Uterus (tissue), 4 donors: ENCODE measurements at places on chromosomes 7 and 10. TPM values are rescaled to one million over a fixed set of nuclear protein-coding genes. Genes with fewer than 3 reads are reported as not detected.
A peak's percentile ranks its signal among the peaks of the same experiment; 100 is the strongest.

The CUTC gene
- total RNA-seq = 23.4 TPM

The CACNA2D1 gene
- 47.4 TPM for total RNA-seq

The SEMA3D gene
- 31.0 TPM for total RNA-seq

DNA sequence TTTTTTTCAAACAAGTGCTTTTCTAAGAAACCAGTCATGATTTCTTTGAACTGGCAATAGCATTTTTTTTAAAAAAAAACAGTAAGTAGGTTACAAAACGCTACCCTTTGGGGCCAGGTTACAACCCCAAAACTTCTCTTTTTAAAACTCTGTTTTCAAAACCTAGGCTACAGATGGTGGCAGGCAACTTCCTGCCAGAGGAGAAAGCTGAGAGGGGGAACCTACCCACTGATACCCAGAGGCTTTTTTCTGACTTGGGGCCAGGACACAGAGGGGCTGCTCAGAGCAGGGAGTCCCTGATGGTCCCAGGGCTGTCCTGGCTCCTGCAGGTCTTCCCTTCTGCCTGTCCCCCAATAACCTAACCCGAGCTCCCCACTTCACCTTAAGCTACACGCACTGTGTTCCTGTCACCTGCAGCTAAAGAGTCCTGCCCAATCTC, 6.9 kb downstream of the STN1 start:
- no peak overlapping the region for H3K4me3 ChIP-seq
- H3K36me3 ChIP-seq = no peaks in the 10 kb centered on the region
- DNase-seq = no peak
- no peaks in the 10 kb centered on the region for H3K4me1 ChIP-seq

DNA sequence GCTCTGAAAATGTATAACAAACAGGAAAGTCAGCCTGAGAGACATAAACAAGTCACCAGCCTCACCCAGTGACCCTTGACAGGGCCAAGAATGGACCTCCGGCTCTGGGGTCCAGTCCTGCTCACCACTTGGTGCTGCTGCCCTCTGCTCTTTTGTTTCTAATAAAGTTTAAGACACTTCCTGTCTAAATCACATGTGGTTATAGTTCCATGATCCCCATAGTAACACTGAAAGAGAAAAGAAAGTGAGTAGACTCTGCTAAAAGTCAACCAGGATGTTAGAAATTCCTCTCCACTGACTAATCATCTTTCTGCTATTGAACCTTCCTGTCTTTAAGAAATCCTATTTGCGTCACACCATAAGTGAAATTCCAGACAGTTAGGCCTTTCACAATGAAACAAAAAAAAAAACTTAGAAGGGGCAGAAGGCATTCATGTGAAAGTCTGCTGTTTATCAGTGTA, 179.2 kb upstream of the BET1 start:
- H3K27ac ChIP-seq = peak overlapping the region; percentile 56
- H3K4me3 ChIP-seq = no peak overlapping the region
- no peaks in the 10 kb centered on the region for H3K4me1 ChIP-seq
- no peaks in the 10 kb centered on the region for H3K27me3 ChIP-seq

- H3K36me3 ChIP-seq = no peaks in the 10 kb centered on the region
- peaks cover 88% of the 10 kb centered on the region for H3K27me3 ChIP-seq
- no peak within 1 kb of the TSS for H3K27ac ChIP-seq
- H3K4me3 ChIP-seq = no peak within 1 kb of the TSS
These were observed at the start of gene FEZF1 for GRCh38 chr7:122304319-122304975. FEZF1 (minus strand) TSS chr7:122304750; CDS start chr7:122304437, 313 bp downstream.

- no peak for DNase-seq
- H3K36me3 ChIP-seq = no peaks in the 10 kb centered on the region
- H3K4me1 ChIP-seq = no peaks in the 10 kb centered on the region
- no peak overlapping the region for H3K27ac ChIP-seq
- H3K27me3 ChIP-seq = no peaks in the 10 kb centered on the region
These were observed 8.1 kb downstream of the DNAH11 start for GRCh38 chr7:21550821-21551531.

DNA sequence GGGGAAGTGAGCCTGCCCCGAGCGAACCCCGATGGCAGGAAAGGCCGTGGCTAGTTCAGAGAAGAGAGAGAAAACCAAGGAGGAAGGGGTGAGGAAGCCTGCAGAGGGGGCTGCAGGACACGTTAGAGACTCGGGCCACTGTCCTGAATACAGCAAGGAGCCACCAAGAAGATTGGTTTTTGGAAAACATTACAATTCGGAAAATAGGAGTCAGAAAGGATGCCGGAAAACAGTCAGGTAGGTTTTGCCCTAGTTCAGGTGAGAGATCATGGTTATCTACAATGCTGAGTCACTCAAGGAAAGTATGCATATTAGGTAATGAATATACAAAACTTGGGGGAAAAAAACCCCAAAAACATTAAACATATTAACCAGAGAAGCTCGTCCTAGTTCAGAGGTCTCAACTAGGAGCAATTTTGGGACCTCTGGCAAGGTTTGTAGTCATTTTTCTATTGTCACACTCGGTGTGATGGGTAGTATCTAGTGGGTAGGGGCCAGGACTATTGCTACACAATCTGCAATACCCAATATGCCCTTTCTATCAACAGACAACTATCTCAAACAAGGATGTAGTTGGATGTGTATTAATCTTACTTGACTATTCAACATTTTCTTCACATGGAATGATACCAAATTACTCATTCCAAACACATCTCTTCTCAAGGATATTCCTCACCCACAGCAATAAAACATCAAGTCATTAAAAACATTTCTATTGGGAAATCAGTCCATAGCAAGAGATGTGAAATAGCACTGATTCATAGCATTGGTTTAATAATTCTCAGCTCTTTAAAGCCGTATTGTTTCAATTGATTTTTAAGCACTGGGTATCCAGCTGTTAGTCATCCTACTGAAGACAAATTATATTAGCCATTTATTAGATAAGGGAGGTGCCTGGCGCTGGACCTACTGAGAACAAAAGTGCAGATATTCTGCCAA, 74.4 kb upstream of the RSU1 start:
- H3K27me3 ChIP-seq = no peaks in the 10 kb centered on the region
- peak overlapping the region; percentile 59 for H3K27ac ChIP-seq
- no peak overlapping the region for H3K4me3 ChIP-seq
- peak; percentile 67 for DNase-seq
- H3K36me3 ChIP-seq = no peaks in the 10 kb centered on the region
- no peaks in the 10 kb centered on the region for H3K4me1 ChIP-seq

DNA sequence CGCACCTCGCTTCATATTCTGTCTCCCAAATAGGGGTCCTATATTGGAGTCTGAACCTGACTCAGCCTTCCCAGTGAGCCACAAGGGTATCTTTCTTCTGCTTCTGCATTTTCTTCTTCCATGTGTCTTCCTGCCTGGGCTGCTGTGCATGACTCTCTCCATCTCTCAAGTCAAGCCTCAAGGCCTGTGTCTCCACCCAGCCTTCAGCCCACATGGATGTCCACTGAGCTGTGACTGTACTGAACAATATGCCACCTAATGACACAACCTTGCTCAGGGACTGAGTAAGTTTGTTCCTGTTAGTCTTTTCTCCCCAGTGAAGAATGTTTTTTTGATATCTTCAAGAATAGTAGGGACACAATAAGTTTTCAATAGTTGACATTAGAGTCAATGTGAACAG, 162.7 kb upstream of the TBX20 start:
- H3K27ac ChIP-seq = no peak overlapping the region
- H3K4me3 ChIP-seq = no peak overlapping the region
- no peaks in the 10 kb centered on the region for H3K36me3 ChIP-seq
- DNase-seq = no peak

DNA sequence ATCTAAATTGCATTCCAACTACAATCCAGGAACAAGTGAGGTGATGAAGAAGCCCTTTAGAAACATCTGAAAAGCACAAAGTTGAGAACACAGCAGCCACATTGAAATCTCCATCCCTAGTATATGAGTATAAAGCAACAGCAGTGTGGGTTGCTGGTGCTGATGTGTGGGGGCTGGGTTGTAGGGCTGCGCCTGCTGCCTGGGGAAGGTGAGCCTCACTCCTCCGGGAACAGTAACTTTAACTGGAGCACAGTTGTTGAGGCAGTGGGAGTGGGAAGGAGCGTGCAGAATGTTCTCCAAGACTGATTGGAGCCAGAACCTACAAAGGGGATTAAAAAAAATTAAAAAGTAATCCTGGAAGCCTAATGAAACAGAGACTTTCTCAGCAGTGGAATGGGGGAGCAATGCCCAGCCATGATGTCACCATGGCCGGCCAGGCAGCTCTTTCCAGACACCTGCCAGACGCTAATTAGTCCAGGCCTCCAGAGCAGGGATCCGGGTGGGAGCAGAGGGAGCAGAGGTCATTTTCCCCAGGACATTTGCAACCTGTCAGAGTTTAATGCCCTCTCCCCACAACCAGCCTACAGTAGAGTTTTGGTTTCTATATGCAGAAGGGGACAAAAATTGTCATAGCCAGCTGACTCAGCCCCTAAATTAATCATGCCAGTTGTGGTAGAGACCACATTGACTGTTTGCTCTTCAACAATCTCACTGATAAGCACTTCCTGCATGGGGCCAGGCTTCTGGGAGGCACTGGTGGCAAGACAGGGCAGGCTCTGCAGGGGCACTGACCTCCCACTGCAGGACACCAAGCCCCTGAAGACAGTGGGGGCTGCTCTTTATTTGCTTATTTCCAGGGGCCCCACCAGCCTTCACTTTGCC, 133.0 kb upstream of the ZNF32 start:
- H3K27ac ChIP-seq = no peak overlapping the region
- H3K27me3 ChIP-seq = no peaks in the 10 kb centered on the region
- no peaks in the 10 kb centered on the region for H3K36me3 ChIP-seq
- H3K4me3 ChIP-seq = no peak overlapping the region

- H3K27ac ChIP-seq = no peak overlapping the region
- H3K4me1 ChIP-seq = no peaks in the 10 kb centered on the region
- DNase-seq = no peak
- no peaks in the 10 kb centered on the region for H3K36me3 ChIP-seq
These were observed 18.3 kb downstream of the VWDE start for GRCh38 chr7:12385364-12385786.

DNA sequence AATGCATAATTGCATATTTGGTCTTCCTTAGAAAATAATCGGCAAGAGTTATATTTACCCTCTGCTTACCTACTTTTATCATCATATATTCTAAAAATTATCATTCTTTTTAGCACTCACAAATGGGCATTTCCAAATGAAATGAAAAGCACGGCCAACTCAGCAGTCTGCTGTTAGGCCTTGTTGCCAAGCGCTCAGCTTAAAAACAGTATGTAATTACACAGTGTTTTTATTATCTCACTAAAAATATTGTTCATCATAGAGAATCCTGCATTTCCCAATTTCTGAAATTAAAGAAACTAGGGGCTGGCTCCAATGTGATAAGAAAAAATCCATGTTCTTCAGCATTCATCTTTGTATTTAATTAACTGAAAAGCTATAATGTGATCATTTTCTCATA, 391.7 kb upstream of the ADARB2 start:
- no peak overlapping the region for H3K4me3 ChIP-seq
- no peaks in the 10 kb centered on the region for H3K27me3 ChIP-seq
- no peak overlapping the region for H3K27ac ChIP-seq
- H3K4me1 ChIP-seq = no peaks in the 10 kb centered on the region

GRCh38 chr10:3136336-3136735, 36.2 kb downstream of the PITRM1 start:
- no peak overlapping the region for H3K4me3 ChIP-seq
- no peaks in the 10 kb centered on the region for H3K27me3 ChIP-seq
- DNase-seq = peak; percentile 64

GRCh38 chr10:36441557-36441956, 683.8 kb upstream of the ANKRD30A start:
- no peaks in the 10 kb centered on the region for H3K27me3 ChIP-seq
- no peaks in the 10 kb centered on the region for H3K4me1 ChIP-seq
- H3K36me3 ChIP-seq = no peaks in the 10 kb centered on the region
- DNase-seq = no peak
- no peak overlapping the region for H3K4me3 ChIP-seq

DNA sequence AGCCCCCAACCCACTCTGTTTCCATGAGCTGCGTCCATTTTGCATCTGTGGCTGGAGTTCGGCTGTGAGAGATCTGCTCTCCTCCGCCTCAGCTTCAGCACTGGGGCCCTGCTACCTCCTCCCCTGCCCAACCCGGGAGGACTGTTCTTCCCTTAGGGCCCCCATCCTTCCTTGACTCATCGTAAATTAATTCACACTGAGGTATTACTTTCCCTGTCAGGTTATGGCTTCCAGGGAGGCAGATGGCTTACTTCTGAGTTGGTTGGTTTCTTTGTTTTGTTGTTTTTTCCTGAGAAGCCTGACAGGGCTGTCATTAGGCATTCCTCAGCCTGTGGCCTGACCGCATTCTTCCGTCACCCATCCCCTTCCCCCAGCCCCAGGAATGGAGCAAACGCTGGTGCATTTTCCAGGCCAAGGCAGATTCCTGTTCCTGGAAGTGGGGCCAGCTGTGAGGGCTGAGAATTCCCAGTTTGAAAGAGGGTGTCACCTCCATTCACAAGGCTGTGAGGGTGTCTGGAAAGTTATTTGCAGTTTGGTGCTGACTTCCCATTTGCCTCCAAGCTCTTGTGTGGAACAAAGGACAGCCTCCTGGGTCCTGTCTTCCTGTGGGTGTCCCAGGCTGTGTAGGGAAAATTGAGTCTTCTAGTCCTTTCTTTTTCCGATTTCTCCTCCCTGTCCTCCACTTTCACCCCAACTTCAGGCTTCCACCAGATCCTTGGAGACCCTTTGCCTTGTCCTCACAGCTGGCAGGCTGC, 11.7 kb downstream of the CPA5 start:
- DNase-seq = peak; percentile 80
- H3K27ac ChIP-seq = peak overlapping the region; percentile 97
- no peaks in the 10 kb centered on the region for H3K36me3 ChIP-seq
- peaks cover 20% of the 10 kb centered on the region for H3K4me1 ChIP-seq
- H3K27me3 ChIP-seq = no peaks in the 10 kb centered on the region
- H3K4me3 ChIP-seq = no peak overlapping the region

DNA sequence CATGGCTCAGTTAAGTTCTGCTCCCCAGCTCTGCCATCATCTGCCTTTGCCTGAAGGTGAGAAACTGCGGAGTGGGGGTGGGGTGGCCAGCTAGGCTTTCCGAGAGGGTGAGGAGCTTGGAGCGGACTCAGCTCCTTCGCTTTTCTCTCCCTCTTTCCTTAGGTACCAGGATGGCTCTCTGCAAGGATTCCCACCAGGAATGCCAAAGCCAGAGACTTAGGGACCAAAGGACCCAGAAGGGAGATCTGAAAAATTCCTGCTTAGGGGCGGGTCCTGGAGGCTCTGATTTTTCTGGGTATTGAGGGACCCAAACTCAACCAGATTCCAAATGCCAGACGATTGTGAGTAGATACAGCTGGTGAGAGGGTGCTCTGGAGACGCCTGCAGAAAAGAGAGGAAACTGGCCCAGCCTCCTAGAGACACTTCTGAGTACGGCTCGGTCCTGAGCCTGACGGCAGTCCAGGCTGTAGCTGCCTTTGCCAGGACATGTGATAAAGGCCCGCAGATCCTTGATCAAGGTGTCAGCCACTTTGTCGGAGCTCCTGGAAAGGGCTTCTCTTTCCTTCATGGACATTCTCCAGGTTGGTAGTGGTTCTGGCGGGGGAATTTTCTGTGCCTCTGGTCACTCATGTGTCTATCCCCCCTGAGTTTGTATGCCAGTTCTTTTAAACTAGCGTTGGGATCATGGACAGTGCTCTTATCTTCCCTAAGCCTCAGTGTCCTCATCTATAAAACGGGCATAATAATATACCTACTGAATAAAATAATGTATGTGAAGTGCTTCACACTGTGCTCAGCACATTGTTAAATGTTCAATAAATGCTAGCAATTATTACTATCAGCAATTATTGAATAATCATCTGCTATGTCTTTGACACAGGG, 42.5 kb upstream of the BTRC start:
- no peak overlapping the region for H3K27ac ChIP-seq
- no peak overlapping the region for H3K4me3 ChIP-seq
- no peaks in the 10 kb centered on the region for H3K4me1 ChIP-seq
- H3K27me3 ChIP-seq = no peaks in the 10 kb centered on the region
- H3K36me3 ChIP-seq = no peaks in the 10 kb centered on the region
